ENCODE measurements at places on chromosomes 1 and 21.

DNA sequence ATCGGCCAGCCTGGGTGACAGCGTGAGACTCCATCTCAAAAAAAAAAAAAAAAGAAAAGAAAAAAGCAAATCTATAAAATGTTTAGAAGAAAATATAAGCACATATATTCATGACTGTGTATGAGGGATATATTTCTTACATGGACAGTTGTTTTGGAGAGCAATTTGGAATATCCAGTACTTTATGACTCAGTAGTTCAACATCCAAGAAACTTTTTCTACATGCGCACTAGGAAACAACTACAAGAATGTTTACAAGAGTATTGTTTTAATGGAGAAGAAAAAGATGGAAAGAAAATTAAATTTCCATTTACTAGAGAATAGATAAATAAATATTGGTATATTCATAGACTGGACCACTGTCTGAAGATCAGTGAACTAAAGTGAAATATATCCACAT lies 77.5 kb downstream of the MAST2 start:
- no peak for DNase-seq

DNA sequence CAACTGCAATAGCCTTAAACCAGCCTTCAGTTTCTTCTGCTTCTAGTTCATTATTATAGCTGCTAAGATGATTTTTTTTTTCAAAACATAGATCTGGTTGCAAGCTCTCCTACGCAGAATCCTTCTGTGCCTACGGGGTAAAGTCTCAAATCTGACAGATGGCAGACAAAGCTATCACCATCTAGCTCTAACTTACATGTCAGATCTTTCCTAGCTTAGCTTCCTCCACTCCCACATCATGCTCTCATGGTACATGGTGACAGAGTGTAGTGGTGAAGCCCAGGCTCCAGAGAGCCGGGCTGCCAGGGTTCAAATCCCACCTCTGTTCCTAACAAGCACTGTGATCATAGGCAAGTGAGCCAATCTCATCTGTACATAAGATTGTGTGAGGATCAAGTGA lies 24.2 kb upstream of the GUCA2B start:
- no peak for DNase-seq

DNA sequence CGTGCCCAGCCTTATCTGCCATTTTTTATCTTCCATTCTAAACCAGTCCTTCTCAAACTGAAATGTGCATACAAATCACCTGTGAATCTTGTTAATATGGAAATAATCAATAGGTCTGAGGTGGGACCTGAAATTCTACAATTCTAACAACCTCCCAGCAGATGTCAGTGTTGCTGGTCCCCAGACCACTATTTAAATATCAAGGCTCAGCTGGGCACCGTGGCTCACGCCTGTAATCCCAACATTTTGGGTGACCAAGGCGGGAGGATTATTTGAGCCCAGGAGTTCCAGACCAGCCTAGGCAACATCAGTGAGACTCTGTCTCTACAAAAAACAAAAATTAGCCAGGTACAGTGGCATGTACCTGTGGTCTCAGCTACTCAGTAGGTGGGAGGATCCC lies 4.1 kb downstream of the UQCRHL start:
- no peak for DNase-seq

DNA sequence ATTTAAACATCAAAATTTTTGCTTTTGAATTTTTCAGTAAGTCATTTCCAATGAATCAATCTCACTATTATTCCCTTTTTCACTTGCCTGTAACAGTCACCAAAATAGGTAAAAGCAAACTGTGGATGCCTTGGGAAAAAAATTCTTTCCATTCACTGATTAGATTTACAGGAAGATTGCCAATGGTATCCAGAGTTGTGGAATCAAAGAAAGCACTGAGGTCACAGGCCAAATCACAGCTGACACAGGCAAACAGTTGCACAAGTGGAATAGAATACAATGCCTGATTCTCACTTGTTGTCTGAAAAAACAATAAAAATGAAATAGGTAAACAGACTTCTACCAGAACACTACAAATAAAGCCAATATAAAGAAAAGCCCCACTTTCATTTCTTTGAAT lies 48.4 kb downstream of the LTN1 start:
- DNase-seq = no peak

DNA sequence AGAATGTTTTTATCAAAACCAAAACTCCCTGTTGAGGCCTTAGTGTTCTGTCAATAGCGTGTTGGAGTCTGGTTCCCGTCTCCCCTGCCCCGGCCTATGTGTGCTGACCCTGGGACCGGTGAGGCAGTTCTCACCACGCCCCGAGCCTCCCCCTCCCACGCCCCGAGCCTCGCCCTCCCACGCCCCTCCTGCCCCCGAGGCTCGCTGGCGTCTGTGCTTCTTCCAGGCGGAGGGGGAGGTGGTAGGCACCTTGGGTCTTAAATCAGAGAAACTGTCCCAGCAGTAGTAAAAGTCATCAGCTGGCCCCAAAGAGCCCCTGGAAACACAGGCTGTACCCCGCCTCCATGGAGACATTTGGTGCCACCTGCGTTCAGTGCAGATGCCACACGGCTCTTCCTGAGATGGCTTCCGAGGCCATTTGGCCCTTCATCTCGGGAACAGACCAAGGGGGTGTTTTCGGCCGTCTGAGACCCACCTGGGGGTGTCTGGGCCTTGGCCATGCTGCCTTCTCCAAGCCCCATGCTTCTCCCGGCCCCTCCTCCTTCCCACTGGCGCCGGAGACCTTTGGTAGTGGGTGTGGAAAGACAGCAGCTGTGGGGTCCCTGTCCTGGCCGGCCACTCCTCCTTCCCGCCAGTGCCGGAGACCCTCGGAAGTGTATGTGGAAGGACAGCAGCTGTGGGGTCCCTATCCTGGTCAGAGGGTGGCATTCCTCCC lies 44.7 kb downstream of the SKI start:
- no peak for DNase-seq

DNA sequence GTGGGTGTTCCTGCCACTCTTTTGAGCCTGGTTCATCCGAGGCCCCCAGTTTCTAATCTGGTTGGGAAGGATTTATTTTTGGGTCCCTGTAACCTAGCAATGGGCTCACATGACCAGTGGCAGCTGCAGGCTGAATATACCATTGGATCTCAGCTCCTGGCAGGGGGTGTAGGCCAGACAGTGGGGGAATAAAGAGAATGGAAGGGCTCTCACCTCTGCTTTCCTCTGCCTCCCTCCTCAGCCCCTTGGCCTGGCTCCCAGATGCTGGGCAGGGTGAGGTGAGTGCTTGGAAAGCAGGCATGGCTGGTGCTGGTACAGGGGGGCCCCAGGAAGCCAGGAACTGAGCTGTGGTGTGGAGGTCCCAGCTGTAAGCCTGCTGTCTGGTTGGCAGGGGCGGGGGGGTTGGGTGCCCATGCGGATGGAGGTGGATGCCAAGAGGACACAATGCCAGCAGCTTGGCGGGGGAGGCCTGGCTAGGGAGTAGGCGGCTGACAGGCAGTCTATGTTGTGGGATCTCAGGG lies 3.6 kb upstream of the GPR61 start:
- no peak for DNase-seq

GRCh38 chr1:41239988-41240610 lies 2.0 kb downstream of the SCMH1 start:
- DNase-seq = no peak

- no peak for DNase-seq
These were observed 30.6 kb downstream of the FYB2 start for GRCh38 chr1:56788588-56788987.

GRCh38 chr1:166032572-166033371 lies 134.0 kb downstream of the FAM78B start:
- DNase-seq = no peak

DNA sequence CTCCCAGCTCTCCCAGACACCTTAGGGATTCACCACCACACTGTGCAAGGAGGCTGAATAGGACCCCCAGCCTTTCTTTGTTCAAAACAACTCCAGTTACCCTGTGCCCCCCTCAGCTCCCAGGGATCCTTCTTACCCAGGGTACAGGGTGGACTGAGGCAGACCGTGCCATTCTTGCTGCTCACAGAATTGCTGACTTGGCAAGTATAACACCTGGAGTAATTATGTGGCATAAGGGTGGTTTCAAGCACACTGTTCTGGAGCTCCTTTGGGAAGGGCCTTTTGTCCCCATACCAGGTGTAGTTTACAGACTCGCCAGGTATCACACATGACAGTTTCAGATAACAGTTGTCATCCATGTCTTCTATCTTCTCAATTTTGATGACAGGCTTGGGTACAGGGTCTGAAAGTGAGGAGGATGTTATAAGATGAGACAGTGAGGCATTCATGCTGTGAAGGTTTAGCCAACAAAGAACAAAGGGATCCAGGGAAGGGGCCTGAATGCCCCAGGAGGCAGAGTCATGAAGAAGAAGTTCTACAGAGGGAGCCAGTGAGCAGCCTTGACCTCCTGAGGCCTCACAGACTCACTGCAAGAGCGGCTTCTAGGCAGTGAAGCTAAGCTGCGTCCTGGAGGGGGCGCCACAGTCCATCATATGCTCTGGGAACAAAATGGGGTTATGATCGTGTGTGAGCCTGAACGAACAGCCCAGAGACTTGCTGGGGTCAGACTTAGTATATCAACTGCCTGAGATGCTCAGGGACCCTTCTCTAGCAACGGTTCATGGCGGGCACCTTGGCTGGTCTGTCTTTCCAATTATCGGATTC lies 30.3 kb downstream of the CD48 start:
- no peak for DNase-seq

DNA sequence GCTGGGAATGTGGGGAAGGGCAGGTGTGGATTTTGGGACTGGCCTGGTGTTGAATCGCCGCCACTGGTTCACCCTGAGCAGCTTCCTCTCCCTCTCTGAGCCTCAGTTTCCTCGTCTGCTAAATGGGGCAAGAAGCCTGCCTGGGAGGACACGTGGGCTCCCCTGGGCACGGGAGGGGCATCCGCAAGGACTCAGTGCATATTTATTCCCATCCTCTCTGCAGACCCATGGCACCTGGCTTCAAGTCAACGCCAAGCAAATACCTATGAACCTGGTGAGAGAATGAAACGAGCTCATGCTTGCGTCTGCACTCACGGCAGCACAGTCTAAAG lies 234.4 kb downstream of the PTPRU start:
- no peak for DNase-seq

GRCh38 chr21:14303731-14304488 lies 79.0 kb downstream of the HSPA13 start:
- no peak for DNase-seq

GRCh38 chr1:15886611-15887167 lies 39.2 kb downstream of the SPEN start:
- no peak for DNase-seq
